ENCODE measurements at places on chromosomes 6 and 20.

DNA sequence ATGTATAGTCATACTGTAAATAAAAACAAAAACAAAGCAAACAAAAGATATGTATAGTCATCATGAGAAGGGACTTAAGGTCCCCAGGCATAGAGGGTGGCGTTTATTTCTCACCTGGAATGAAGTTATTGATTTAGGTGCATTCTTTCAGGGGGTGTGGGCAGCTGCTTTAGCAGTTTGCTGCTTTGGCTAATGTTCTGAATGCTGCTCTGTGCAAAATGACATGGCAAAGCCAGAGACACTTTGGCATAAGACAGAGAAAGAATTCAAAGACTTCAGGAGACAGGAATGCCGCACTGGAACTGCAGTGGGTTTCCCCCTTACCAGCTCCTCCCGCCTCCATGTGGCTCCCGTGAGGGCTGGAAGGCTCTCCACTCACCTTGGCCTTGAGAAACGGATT is 36.4 kb upstream of the NELFCD start:
- no peak for DNase-seq

DNA sequence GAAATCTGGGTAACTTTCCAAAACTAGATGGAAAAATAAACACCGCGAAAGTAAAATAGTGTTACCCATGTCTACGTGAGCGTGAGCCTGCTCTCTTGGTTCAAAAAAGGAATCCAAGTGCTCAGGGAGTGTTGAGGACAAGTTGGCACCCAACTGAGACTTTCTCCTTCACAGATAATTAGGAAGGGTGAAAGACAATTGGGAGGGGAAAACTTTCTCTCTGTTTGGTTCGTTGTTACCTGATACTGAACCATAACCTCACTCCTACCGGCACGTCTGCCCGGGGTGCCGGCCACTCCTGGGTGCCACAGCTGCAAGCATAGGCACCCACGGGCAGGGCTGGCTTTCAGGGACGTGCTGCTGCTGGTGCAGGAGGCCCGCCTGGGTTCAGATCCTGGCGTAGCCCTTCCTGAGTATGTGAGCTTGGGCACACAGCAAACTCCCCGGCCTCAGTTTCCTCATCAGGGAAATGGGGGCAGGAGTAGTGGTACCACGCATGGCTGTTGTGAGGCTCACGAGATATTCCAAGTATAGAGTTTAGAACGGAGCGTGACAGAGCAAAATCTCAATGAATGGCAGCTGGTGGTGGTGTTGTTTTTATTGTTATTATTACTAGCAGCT is 38.2 kb upstream of the PMEPA1 start:
- DNase-seq = no peak

- DNase-seq = no peak
Measured at GRCh38 chr6:96478695-96479094, 42.9 kb upstream of the UFL1 start.

DNA sequence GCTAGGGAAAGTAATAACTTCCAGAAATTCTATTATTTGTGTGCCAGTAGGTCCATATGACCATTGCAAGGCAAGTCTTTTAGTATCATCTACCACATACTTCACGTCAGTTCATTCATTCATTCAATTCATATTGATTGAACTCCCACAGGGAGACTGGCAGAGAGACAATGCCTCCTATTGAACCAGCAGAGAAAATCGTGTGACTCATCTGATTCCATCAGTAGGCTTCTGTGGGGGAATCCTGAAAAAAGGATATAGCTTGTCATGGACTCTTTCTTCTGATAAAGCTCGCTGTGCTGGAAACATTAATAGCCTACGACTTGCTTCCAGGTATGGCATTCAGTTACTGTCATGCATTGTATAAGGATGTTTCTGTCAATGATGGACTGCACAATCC is 45.3 kb upstream of the CNR1 start:
- DNase-seq = no peak

DNA sequence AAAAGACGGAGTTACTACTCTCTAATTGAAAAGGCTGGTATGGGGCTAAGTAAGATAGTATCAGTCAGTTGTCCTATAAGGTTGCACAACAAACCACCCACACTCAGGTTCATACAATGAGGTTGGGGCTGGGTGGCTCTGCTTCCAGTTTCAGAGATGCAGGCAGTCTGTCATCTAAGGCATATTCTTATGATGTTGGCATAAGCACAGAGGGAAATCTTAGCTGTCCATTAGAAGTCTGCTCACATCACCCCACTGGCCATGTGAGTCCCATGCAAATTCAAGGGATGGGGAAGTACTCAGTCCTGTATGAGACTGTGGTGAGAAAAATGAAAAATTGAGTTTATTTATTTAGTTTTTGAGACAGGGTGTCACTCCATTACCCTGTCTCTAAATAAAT is 118.6 kb downstream of the LAMP5 start:
- no peak for DNase-seq

GRCh38 chr20:20604357-20604756 is 108.1 kb downstream of the RALGAPA2 start:
- no peak for DNase-seq

- no peak for DNase-seq
Measured at GRCh38 chr6:140985679-140986275, 1146.9 kb upstream of the GJE1 start.

DNA sequence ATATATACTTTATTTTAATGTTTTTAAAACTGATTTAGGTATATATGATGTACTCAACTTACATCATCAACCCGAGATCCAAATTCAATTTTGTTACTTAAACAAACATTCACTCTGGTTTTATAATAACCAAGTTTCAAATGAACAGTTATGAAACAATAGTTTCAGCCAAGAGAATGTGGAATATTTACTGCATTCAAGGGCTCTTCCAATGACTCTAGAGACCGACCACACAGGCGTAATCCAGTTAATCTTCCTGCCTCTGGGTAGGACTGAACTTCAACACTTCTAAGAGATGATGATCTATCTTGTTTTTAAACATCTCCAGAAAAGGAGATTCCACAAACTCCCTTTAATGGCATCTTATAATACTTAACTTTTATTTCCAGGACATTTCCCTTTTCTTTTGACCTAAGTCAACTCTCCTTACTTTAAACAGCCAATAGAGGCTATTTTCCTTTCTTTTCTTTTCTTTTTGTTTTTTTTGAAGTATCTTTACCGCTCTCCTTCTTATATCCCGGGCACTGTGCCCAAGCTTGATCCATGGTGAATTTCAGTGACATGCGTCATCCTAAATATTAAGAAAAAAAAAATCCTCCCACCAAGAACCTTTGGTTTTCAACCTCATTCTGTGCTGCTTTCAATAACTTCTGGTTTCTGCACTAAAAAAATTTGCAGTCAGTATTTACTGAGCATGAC is 110.1 kb downstream of the KIF13A start:
- peak; percentile 47 for DNase-seq

DNA sequence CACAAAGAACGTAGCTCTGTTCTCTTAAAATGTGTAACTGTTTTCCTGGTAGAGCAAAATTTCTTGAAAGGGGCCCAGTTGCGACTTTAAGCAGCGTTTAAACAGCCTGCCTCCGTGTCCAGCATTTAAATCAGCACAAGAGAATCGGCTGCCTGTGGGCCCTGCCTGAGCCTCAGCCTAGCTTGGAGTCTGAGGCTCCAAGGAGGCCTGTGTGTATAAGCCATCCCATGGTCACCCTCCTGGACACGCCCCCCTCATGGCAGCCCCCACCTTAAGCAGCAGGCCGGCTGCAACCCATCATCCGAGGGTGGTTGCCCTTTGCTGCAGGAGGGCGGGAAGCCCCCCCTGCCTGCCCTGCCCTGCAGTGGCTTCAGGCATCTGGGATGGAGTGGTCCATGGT is 18.9 kb downstream of the SDCBP2 start:
- DNase-seq = no peak

GRCh38 chr6:109793021-109793420 is 101.9 kb downstream of the FIG4 start:
- no peak for DNase-seq

GRCh38 chr6:27785294-27785693 is 126.9 kb downstream of the OR2B2 start:
- no peak for DNase-seq
